ENCODE measurements at places on chromosomes 3 and 15. TPM values are rescaled to one million over a fixed set of nuclear protein-coding genes. Genes with fewer than 3 reads are reported as not detected.

GRCh38 chr3:159252274-159252673, 450.4 kb downstream of the MFSD1 start:
- peak; percentile 85 for DNase-seq

Gene DUOXA1
- not detected for total RNA-seq

Gene CPB1
- under 0.01 TPM for total RNA-seq

Gene CACNA1D
- 0.17 TPM for total RNA-seq

All from fibroblast of lung (primary cell).